ENCODE measurements at places on chromosomes 7 and 10.

DNA sequence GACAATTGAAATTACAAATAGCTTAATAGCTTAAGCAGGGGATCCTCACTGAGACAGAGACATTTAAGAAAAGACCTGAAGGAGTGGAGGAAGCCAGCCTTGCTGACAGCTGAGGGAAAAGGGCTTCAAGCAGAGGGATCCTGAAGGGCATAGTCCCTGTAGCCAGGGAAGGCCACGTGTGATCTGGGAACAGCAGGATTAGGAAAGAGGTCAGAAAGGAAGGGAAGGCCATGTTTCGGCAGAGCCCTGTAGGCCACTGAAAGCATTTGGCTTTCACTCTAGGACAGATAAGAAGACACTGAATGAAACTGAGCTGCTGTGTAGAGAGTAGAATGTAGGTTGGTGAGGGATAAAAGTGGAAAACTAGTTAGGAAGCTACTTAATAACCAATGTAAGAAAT, 3.4 kb upstream of the AKR1C8 start:
- DNase-seq: no peak

DNA sequence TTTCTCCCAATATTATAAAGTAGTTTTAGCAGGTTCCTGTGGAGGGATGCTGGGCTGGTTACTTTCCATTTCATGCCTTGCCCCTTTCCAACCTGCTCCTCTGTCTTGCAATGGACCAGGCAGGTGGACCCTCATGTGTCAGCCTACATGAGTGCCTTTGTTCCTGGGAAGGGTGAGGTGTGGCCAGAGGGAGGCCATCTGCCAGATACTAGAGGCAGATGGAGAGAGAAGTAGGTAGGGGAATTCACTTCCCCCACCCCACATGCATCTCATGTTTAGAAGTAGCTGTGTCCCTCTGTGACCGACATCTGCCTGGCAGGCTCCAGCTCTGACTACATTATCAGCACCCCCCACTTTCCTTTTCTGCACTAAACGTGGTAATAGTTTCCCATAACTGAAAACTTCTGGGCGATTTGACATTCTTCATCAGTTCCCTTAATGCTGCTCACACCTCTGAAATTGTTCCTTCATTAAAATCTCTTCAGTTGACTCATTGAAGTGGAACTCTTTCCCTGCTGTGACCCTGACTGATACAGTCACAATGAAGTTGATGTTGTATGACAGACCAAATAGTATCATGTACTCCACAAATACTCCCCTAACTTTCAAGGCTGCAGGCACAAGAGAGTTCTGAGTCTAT, 396.3 kb upstream of the FZD8 start:
- DNase-seq: no peak

DNA sequence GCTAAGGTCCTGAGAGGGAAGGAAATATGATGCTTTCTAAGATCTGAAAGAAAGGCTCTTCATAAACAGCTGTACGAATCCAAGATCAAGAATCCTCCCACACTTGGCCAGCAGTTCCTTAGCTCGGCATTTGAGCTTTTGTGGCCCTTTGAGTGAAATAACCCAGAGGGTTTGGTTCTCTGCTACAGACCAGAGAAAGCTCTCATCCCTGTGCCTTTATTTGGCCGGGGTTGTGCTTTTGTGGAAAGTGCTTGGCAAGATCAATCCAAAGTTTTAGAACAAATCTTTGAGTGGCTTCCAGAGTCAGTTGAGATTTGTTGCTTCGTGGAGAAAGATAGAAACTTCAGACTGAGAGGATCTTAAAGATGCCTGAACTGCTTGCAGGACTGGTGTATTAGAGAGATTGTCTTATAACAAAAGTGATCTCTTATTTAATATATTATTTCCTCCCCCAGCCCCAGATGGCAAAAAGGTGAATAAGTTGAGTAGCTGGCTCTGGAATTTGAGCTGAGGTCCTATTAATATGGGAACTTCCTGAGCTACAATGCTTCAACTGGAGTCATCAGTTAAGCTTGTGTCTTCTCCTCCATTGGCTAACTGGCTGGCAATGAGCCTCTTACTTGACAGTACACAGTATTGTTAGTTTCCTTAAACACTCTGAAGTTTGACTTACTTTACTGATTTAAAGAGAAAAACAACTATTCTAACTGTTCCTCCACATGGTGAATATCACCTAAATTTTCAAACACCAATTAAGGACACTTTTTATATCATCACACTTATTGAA, 687.3 kb downstream of the MAGI2 start:
- no peak for DNase-seq

- DNase-seq: no peak
Observed at GRCh38 chr10:93115661-93116383, 42.1 kb downstream of the CYP26A1 start.

DNA sequence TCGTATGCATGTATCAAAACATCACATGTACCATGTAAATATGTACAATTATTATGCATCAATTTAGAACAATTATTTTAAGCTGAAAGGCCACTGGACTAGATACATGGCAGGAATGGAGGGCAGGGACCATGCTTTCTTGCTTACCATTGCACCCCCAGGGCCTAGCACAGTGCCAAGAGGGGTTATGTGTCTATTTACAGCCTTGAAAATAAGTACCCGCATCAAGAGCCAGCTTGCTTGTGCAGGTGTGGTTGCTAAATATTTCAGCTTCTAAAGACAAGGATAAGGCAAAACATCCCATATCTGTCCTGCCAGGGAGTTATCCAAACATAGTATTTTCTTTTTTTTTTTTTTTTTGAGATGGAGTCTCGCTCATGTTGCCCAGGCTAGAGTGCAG, 14.7 kb upstream of the OAT start:
- no peak for DNase-seq

DNA sequence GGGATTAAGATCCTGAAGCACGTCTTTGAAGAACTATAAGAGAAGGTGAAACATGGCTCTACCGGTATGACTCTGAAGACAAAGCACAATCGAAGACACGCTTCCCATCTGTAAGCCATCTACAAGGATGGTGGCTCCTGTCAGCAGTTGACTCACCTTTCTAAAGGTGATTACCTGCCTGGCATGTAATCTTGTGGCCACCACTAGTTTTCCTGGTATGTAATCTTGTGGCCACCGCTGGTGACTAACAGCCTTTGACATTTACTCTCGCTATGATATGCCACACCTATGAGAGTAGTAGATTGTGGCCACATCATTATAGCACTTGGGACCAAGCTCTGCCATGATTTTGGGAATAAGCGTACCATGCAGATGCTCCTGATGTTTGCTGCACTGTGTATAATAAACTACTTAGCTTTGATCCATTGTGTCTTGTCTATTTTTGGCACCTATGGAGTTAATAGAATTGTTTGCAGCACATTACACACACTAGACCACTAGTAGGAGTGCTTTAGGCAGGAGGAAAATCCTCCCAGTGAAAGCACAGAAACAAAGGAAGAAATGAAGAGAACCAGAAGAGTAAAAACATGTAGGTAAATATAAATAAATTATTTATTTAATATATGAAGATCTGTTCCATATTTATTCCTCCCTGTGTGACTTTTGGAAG, 59.8 kb downstream of the VAX1 start:
- no peak for DNase-seq

DNA sequence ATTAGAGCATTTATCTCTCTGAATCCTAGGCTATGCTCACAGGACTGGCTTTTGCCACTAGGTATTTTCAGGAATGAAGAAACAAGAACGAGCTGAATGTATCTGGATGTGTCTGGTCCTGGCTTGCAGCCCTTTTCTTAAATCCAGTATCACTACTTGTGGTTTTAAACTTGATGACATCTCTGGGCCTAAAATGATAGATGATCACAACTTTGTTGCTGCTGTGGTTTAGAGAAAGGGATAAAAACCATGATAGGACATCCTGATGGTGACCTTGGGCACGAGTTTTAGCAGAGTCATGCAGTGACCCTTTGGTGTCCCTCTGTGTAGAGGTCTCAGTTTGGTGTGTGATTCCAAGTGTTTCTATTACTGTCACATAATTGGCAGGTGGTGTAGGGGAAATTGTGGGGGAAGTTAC, 31.7 kb upstream of the SEMA3C start:
- DNase-seq: no peak

GRCh38 chr10:97518301-97519043, 19.7 kb downstream of the UBTD1 start:
- DNase-seq: no peak

GRCh38 chr7:51647931-51648351, 331.3 kb upstream of the COBL start:
- DNase-seq: no peak

- DNase-seq: peak; percentile 68
Observed at GRCh38 chr7:95396136-95397032, at the start of gene PON3. PON3 (minus strand) TSS chr7:95396375; CDS start chr7:95396350, 25 bp downstream.

GRCh38 chr10:133102415-133103095, 14.8 kb downstream of the ADGRA1 start:
- no peak for DNase-seq

GRCh38 chr7:106766551-106766950, 98.5 kb upstream of the PIK3CG start:
- no peak for DNase-seq

GRCh38 chr7:23474094-23474828, 4.0 kb upstream of the IGF2BP3 start:
- peak; percentile 98 for DNase-seq

DNA sequence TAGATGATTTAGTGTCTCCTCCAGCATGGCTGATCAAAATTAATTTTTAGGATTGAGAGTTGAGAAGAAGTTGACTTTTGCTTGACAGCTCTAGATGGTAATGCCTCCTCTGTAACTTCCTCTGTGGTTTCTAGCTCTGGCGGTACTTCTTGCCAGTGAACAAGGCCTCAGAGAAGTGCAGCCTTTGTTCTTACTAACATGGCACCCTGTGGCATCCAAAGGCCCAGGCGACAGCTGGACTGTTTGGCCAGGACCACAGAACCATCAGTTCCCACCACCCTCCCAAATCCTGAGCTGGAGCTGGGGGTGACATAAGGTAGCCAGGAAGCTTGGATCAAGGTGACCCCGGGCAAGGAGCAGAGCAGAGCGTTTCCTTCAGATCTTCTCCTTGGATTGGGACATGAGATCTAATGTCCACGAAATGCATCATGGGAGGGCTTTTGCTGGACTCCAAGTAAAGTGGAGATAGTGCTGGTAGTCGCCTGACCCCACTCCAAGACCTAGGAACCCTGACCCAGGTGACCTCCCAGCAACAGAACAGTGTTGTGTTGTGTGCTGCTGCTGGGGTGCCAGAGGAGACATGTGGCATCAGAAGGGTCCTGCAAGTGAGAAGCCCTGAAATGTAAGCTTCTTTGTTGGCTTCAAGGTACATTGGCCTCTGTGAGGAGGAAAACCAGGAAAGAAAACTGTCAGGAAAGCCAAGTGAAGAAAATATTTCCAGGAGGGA, 41.8 kb downstream of the APBB1IP start:
- DNase-seq: no peak

- no peak for DNase-seq
Observed at GRCh38 chr7:115674467-115675024, 356.0 kb downstream of the TFEC start.

GRCh38 chr10:47150581-47150980, 149.4 kb upstream of the GDF10 start:
- no peak for DNase-seq

DNA sequence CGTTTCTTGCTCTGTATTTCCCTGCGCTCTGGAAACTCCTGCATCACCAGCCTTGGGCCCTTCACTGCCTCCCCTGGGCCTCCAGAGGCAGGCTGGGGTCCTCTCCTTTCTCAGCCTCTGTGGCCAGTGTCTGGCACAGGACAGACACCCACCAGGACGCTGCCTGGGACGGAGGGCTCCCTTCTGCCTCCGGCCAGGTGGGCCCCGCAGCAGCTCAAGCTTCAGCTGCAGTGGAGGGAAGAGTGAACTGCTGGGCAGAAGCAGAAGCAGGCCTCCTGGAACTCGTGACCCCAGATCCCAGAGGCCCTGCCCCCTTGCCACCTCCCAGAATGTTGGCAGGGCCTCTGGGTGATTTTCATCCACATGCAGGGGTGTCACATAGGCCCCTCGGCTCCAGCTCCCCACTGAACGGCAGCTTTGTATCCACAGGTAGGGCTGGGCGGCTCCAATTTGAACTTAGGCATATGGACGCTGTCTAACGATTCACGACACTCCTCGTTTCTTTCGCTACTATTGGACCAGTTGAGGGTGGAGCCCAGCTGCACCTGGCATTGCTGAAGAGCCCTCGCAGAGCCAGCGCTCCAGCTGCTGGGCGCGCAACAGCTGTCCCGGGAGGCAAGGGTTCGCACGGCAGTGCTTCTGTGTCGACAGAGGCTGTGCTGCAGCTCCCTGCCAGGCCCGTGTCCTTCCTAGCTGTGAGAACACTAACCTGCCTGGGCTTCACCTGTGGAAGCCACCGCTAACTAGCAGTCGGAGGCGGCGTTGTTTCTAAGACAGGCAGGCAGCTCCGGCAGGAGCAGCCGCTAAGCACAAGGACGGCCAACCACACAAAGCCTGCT, 18.4 kb upstream of the GPR146 start:
- no peak for DNase-seq

GRCh38 chr10:80318742-80319141, 29.3 kb upstream of the MAT1A start:
- no peak for DNase-seq

DNA sequence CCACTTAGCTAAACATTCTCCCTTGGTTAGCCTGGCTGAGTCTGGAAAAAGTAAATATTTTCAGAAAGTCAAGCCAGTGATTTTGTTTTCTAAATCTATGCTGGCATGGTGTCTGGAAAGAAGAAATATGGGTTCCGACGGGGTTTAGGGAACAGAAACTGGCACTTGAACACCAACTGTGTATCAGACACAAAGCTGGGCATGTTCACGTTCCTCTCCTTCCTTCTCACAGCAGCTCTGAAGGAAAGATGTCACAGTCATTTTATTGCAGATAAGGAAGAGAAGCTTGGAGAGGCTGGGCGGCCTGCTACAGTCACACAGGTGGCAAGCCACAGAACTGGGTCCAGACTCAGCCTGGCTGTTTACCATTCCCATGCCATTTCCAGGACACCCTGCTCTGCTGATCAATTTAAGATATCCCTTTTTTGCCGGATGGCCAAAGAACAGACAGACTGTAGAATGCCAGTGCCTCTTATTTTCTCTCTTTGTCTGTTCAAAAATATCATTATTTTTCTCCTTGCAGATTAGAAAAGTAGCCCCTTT, 118.8 kb downstream of the HERPUD2 start:
- DNase-seq: no peak

GRCh38 chr10:88537322-88537721, 45.8 kb downstream of the RNLS start:
- DNase-seq: no peak

GRCh38 chr10:132365102-132365501, 31.9 kb upstream of the PWWP2B start:
- peak; percentile 18 for DNase-seq
